ENCODE measurements at places on chromosomes 2 and 18. TPM values are rescaled to one million over a fixed set of nuclear protein-coding genes. Genes with fewer than 3 reads are reported as not detected.

DNA sequence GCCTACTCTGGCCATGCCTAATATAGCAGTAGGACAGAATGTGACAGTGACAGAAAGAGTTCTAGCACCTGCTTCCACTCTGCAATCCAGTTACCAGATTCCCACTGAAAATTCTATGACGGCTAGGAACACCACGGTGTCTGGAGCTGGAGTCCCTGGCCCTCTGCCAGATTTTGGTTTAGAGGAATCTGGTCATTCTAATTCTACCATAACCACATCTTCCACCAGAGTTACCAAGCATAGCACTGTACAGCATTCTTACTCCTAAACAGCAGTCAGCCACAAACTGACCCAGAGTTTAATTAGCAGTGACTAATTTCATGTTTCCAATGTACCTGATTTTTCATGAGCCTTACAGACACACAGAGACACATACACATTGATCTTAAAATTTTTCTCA, 45.2 kb upstream of the TTR start:
- no peaks in the 10 kb centered on the region for H3K27me3 ChIP-seq
- DNase-seq = no peak
- H3K4me1 ChIP-seq = no peaks in the 10 kb centered on the region
- no peak overlapping the region for H3K27ac ChIP-seq
- peaks cover 10% of the 10 kb centered on the region for H3K36me3 ChIP-seq

- H3K36me3 ChIP-seq = no peaks in the 10 kb centered on the region
- H3K27ac ChIP-seq = no peak overlapping the region
Observed at GRCh38 chr2:55888936-55889335, 34.6 kb downstream of the EFEMP1 start.

DNA sequence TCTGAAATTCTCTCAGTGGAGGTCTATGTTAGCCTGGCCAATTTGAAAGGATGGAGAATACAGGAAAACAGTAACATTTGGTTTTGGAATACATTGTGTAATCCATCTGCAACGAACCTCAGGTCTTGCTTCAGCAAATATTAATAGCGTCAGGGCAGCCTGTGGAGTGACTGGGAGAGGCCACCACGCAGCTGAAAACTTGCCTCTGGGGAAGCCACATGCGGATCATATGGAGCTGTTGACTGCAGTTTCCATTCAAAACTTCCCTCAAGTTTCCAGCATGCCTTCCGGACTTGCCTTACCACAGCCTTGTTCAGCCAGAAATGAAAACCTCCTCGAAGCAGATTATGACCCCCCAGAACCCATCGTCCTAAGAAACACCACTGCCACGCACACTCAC, 25.7 kb downstream of the BCL11A start:
- no peak overlapping the region for H3K27ac ChIP-seq
- peaks cover 26% of the 10 kb centered on the region for H3K27me3 ChIP-seq
- peaks cover 14% of the 10 kb centered on the region for H3K4me1 ChIP-seq
- no peak for DNase-seq
- H3K36me3 ChIP-seq = no peaks in the 10 kb centered on the region

- no peaks in the 10 kb centered on the region for H3K27me3 ChIP-seq
- DNase-seq = no peak
- no peak overlapping the region for H3K4me3 ChIP-seq
- no peak overlapping the region for H3K27ac ChIP-seq
- no peaks in the 10 kb centered on the region for H3K4me1 ChIP-seq
Observed at GRCh38 chr2:204686406-204686805, 141.1 kb downstream of the PARD3B start.

DNA sequence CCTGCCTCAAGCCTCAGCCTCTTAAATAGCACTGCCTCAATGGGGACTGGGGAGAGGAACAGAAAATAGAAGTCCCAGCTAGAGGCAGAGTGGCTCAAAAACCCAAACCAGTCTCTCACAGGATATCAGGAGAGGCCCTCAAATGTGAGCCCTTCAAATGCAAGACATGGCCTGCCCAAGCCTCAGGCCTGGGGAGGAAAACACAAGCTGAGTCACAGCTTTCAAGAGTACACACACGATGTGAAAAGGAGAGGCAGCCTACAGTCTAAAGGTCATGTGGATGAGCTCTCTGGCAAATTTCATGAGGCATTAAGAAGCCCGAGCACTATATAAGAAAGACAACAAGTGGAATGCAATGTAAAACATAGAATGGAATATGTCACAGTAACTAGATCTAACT, 316.6 kb upstream of the MEX3C start:
- DNase-seq = no peak
- no peak overlapping the region for H3K27ac ChIP-seq
- H3K27me3 ChIP-seq = no peaks in the 10 kb centered on the region
- H3K36me3 ChIP-seq = no peaks in the 10 kb centered on the region

DNA sequence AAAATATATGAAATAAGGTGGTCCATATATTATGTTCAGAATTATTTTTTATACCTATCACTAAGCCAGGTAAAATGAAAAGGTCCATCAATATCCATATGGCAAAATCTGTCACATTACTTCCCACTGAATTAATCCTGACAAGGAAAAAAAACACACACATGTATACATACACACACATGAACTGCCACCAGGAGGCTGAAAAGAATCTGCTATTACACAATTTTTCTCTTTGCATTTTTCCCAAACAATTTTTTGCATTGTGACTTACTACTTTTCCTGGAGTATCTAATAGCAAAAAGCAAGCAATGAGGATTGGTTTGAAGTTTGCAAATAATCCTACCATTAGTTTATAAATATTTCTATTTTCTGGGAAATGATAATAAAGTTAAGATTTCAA, 128.2 kb upstream of the CD226 start:
- H3K27me3 ChIP-seq = no peaks in the 10 kb centered on the region
- no peaks in the 10 kb centered on the region for H3K36me3 ChIP-seq
- H3K27ac ChIP-seq = no peak overlapping the region
- no peak overlapping the region for H3K4me3 ChIP-seq
- no peak for DNase-seq

Gene PLGLB2
- 0.85 TPM for total RNA-seq

DNA sequence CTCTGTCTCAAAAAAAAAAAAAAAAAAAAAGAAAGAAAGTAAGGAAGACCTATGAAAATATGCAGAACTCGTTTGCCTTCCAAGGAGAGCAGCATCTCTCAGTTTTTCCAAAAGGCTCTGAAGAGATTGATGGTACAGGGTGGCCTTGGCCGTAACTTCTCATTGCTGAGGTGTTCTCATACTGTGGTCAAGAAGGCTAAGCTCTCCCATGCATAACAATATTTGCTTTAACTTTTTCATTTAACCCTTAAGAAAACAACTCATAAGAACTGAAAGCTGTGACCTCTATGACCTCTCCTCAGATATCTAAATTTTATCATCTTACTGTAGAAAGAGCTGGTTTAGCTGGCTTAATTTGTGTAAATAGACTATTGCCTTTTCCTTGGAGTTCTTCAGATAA, 37.1 kb upstream of the GATA6 start:
- H3K27me3 ChIP-seq = no peaks in the 10 kb centered on the region
- no peaks in the 10 kb centered on the region for H3K4me1 ChIP-seq
- no peak for DNase-seq
- no peak overlapping the region for H3K4me3 ChIP-seq
- H3K27ac ChIP-seq = no peak overlapping the region

Gene LGALSL
- total RNA-seq = 14.6 TPM

Gene EFHD1
- 20.7 TPM for total RNA-seq

DNA sequence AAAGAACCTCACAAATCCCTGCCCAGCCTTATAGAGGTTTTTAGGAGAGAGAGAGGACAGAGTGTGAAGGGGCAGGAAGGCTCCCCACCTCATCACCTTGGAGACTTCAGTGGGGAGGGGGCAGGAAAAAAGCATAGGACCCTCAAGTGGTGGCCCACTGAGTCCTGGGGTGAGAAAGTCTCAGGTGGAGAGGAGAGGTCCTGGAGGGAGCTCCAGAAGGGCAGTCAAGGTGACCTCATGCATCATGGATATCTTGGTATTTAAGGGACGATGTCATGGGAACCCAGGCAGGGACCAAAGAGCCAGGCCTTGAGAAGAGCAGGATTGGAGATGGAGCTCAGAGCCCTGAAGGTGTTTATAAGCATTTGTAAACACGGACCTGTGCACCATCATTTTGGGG, 204.5 kb downstream of the SLC4A3 start:
- DNase-seq = no peak
- H3K4me3 ChIP-seq = no peak overlapping the region
- H3K27me3 ChIP-seq = no peaks in the 10 kb centered on the region
- H3K27ac ChIP-seq = no peak overlapping the region
- no peaks in the 10 kb centered on the region for H3K4me1 ChIP-seq

GRCh38 chr2:143575340-143575739, 446.1 kb downstream of the ARHGAP15 start:
- H3K36me3 ChIP-seq = no peaks in the 10 kb centered on the region
- no peaks in the 10 kb centered on the region for H3K27me3 ChIP-seq
- H3K4me3 ChIP-seq = no peak overlapping the region
- no peak overlapping the region for H3K27ac ChIP-seq
- H3K4me1 ChIP-seq = no peaks in the 10 kb centered on the region

Gene CD207
- total RNA-seq = not detected

- peaks cover 75% of the 10 kb centered on the region for H3K36me3 ChIP-seq
- DNase-seq = no peak
- no peak overlapping the region for H3K4me3 ChIP-seq
- H3K27me3 ChIP-seq = no peaks in the 10 kb centered on the region
- peaks cover 86% of the 10 kb centered on the region for H3K4me1 ChIP-seq
Observed at GRCh38 chr2:105373895-105374401, 24.9 kb downstream of the FHL2 start.

DNA sequence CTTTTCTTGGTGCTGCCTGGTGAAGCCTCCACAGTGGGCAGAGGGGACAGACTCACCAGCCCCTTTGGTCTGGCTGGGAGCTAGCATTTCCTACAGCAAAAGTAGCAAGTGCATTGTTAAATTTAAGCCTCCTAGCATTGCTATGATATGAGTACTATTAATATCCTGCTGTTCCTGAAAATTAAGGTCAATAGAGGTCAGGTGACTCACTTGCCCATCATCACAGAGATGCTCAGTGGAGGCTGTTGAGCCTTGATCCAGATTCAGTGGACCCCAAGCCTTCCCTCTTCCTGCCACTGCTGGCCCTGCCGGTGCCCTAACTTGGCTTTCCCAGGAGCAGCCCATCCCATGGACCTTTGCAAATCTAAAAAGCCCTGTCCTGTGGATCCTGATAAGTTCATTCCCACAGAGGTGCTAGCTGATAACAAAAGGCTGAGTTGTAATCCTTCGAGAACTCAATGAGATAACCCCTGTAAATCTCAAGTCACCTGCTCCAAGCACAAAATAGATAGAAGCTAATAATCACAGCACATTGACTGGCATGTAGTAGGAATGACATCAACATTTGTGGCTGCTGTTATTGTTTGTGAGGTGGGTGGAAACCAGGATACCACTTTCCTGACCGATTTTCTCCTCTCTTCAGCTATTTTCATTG, 84.4 kb downstream of the THNSL2 start:
- no peak overlapping the region for H3K27ac ChIP-seq
- no peaks in the 10 kb centered on the region for H3K27me3 ChIP-seq
- peaks cover 3% of the 10 kb centered on the region for H3K4me1 ChIP-seq

DNA sequence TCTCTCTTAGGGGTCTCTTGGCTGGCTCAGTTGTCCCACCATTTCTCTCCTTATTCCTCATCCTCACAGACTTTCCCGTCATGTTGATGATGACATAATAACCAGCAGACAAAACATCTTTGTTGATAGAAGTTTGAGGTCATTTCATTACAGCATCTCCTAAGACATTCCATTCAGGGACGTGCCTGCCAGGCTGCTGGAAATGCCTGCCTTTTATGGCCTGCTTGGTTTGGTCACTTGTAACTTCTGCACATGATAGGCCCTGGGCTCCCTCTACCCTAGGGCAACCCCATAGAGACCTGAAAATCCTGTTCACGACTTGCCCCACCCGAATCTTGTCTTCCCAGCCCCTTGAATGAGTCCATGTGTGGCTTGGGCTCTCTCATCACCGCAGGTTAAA, 81.7 kb downstream of the SDC1 start:
- no peaks in the 10 kb centered on the region for H3K36me3 ChIP-seq
- H3K27me3 ChIP-seq = no peaks in the 10 kb centered on the region
- H3K27ac ChIP-seq = no peak overlapping the region
- no peak overlapping the region for H3K4me3 ChIP-seq

Gene FAP
- 2.3 TPM for total RNA-seq

- no peak for DNase-seq
- no peak overlapping the region for H3K27ac ChIP-seq
- H3K4me3 ChIP-seq = no peak overlapping the region
- no peaks in the 10 kb centered on the region for H3K36me3 ChIP-seq
Observed at GRCh38 chr2:119852214-119852613, 92.5 kb downstream of the PTPN4 start.

- H3K36me3 ChIP-seq = no peaks in the 10 kb centered on the region
- H3K27ac ChIP-seq = no peak overlapping the region
- H3K27me3 ChIP-seq = no peaks in the 10 kb centered on the region
- H3K4me1 ChIP-seq = peaks cover 30% of the 10 kb centered on the region
- H3K4me3 ChIP-seq = no peak overlapping the region
- DNase-seq = no peak
Observed at GRCh38 chr2:42914314-42914713, 121.9 kb upstream of the HAAO start.

DNA sequence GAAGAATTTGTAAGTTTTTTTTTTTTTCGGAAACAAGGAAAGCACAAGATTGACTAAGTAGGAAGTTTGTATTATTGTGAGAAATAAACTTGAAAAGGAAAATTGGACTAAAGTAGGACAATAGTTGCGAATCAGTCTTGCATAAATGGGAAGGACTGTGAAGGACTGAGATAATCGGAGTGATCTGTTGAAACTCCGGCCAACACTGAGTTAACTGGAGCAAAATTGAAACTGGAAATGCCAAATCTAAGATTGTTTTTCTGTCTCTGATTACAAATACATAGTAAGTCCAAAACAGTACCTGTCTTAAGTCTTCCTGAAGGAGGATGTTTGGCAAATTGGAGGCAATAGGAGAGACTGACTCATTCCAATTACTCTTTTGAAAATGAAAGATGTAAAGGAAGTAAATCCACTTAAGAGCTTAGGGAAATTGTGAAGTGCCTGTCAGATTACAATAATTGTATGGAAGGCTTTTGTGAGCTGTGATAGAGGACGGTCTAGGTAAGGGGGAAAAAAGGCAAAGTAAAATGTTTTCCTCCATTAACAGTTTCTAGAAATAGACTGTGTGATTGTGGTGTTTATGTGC, 204.9 kb upstream of the CYRIA start:
- H3K4me1 ChIP-seq = no peaks in the 10 kb centered on the region
- no peak overlapping the region for H3K27ac ChIP-seq
- no peaks in the 10 kb centered on the region for H3K27me3 ChIP-seq
- no peaks in the 10 kb centered on the region for H3K36me3 ChIP-seq

Gene NAT8
- not detected for total RNA-seq

Gene EIF5B
- 86.8 TPM for total RNA-seq

Data from heart left ventricle (tissue), 16 donors.